Fibroblast of skin of left quadriceps (primary cell): ENCODE measurements at places on chromosomes 11 and 22.

GRCh38 chr22:46069521-46070214 lies 80.7 kb upstream of the PPARA start:
- peak; percentile 85 for DNase-seq

DNA sequence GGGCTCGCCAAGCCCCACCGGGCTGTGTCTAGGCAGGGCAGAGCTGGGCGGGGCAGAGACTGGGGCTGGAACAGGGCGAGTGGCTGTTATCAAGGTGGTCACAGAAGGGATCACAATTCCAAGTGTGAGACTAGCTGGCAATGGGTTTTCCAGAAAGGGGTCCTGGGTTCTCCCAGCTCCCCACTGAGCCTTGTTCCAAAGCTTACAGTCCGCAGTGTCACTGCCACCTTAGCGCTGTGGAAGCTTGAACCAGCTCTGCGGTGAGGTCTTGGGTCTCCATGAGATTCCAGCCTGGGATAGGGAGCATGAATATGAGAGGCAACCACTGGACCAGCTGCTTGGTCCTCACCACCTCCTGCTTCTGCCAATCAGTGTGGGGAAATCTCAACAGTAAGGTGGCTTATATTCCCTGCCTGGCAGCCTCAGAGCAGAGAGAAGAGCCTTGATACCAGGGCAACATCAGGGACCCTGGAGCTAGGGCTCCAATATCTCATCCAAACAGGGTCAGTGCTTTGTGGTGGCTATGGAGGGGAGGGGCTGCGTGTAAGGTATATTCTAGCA lies 831 bp downstream of the CD44 start:
- no peak for DNase-seq

GRCh38 chr22:36811094-36811800 lies 5.6 kb downstream of the PVALB start:
- DNase-seq = no peak

GRCh38 chr11:115084231-115084630 lies 405.9 kb downstream of the NXPE2 start:
- DNase-seq = no peak

DNA sequence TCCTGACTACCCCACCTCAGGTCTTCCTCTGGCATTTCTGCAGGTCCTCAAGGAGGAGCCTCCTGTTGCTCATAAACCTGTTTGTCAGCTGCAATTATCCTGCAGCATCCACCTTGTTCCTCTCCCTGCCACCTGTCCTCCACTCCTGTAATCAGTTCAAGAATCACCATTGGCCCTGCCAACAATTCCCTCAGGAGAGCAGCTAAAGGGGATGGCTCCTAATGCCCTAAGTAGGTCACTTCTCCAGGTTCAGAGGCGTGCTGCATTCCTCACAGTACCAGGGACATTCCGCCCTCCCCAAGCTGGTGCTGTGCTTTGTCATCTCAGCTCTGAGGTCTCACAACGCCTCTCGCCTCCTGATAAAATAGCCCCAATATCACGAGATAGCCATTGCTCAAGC lies 2.1 kb downstream of the CLDN25 start:
- no peak for DNase-seq
